ENCODE measurements at places on chromosomes 12 and 14. TPM values are rescaled to one million over a fixed set of nuclear protein-coding genes. Genes with fewer than 3 reads are reported as not detected.

DNA sequence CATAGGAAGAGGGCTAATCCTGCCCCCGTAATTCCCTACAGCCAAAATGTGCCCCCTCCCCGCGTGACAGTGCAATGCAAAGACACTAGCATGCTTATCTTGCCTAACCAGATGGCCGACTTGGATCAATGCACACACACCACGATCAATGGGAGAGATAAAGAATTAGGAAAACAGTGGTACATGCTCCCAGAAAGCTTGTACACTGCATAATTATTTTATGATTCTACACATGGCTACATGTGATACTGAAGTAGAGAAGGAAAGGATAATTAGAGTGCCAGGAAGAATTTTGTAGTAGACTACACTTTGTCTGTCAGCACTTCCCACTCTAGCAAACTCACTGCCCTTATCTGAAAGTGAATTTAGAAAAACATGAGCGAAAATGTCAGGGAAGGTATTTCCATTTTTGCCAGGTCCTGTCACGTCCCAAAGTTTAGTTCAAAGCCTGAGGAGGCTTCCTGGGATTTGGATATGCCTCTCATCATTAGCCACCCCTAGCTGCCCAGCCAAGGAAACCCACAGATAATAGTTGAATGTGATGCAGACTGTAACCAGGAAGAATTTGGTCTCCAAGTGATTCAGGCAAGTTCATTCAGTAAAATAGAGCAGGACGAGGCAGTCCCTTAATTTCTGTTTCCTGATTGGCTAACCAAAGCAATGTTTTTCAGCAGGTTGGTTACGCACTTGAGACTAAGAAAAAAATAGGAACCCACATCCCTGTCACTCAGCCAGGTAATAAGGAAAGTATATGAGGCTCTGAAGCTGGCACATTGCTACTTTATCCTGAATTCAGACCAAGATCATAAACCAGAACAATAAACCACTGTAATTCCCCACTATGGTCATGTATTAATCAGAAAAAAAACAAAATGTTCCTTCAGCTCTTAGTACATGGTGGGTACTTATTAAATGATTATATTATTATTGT is 199.6 kb upstream of the OTX2 start:
- DNase-seq = no peak

GRCh38 chr12:1962051-1963020 is 41.9 kb downstream of the DCP1B start:
- DNase-seq = no peak

Gene LLPH
- 22.9 TPM for polyA plus RNA-seq

Gene SPX
- 2.1 TPM for polyA plus RNA-seq

Data from psoas muscle (tissue), 8 donors.